ENCODE measurements at places on chromosomes 11 and 22.

DNA sequence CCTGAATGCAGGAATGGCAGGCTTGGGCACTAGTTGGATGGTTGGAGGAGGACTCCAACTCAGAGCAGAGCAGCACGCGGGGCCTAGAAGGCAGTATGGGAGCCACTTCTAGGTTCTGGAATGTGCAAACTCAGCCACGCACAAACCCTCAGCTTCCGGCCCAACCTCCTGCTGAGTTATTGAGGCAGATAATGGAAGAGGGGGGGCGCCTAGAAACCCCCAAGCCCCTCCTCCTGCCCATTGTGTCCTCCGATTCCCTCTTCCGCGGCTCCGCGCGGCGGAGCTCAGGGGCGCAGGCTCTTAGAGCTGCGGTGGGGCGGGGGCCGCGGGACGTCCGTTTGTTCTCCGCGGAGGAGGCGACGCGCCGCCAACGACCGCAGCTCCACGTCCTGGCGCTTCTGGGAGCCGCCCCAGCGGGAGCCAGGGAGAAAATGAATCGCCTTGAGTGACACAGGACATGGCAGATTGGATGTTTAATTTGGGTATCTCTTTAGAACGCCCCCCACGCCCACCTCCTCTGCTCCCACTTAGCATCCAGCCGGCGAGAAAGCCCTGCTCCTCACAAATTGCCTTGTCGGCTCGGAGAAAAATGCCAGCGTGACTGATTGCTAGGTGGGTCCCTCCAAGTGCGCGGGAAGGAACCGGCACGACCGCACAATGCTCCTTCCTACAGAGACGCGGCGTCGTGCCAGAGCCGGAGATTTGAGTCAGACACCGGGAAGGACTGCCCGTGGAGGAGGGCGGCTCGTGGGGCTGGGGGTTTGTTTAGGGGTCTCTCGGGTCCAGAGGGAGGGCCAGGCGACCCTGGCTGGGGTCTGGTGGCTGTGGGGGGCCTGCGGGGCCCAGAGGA is 144.6 kb downstream of the NECTIN1 start:
- peak; percentile 66 for DNase-seq

- DNase-seq, result peak; percentile 74
These were observed 819 bp upstream of the KCNQ1OT1 start for GRCh38 chr11:2700415-2701211.

DNA sequence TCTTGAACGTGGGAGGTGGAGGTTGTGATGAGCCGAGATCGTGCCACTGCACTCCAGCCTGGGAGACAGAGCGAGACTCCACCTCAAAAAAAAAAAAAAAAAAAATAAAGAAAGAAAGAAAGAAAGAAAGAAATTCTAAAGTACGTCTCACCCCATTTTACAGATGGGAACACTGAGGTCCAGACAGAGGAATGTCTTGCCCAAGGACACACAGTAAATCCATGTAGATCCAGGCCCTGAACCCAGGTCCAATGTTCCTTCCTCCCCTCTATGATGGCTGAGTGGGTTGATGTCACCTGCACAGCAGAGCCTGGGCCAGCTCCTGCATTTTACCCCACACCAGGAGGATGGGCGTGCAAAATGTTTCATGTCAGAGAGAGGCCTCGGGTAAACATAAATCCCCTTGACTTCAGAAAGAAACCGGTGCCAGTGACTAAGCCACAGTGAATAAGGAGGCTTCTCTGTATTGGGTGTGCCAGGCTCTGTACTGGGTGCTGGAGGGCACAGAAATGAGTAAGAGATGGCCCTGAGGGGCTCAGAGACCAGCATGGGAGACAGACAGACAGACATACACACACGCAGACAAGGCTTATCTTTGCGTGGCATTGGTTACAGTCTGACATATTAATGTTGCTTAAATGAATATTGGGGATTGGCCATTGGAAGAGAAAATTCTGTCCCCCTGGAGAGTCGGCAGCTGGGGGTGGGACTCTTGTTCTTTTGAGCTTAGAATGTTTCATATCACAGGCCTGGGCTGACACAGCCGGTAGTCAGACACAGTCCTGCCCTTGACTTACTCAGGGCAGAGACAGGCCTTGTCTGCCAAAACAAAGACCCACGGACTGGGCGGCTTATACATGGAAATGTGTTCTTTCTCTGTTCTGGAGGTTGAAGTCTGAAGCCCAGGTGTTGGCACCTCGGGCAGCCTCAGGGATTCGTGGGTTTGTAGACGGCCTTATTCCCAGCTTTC is 105.4 kb downstream of the MIAT start:
- no peak for DNase-seq

DNA sequence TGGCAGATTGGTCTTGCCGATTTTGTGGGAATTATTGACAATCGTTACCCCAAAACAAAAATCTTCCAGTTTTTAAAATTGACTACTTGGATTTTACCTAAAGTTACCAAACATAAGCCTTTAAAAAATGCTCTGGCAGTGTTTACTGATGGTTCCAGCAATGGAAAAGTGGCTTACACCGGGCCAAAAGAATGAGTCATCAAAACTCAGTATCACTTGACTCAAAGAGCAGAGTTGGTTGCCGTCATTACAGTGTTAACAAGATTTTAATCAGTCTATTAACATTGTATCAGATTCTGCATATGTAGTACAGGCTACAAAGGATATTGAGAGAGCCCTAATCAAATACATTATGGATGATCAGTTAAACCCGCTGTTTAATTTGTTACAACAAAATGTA is 37.2 kb downstream of the IGLL1 start:
- no peak for DNase-seq

- no peak for DNase-seq
These were observed 76.4 kb upstream of the PPARA start for GRCh38 chr22:46073683-46074504.

GRCh38 chr11:94857337-94857736 is 89.2 kb downstream of the AMOTL1 start:
- DNase-seq, result no peak

DNA sequence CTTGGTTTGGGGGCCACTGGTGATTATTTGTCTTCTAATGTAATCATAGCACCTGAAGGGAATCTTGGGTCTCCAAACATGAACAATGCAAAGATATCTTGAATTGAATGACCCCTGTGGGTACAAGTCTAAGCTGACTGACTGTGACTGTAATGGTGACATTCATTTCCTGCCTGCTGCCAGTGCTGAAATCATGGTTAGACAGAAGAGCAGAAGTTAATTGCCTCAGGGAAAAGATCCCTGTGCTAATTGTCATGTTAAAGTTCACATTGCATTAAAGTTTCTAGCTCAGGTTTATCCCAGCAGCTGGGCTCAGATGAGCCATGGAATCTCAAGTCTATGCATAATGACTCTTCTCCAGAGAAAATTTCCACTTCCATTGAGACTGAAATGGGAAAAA is 772.0 kb downstream of the ETS1 start:
- no peak for DNase-seq

DNA sequence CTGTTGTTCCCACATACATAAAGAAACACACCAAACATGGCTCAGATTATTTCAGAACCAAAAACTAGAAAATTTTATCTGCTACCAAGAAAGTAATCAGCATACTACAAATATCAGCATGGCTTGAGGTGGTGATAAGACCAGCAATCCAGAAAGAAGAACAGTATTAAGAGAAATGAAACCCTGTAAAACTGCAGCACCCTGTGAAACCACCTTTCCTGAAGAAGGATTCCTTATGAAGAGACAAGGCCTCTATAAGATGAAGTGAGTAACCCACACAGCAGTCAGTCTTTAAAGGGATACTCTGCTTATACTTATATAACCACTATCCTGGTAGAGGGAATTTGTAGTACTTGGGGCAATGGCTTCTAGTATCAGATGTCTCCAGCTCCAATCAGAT is 49.9 kb downstream of the RSF1 start:
- DNase-seq, result no peak

GRCh38 chr22:45515676-45516075 is 13.0 kb downstream of the FBLN1 start:
- DNase-seq, result no peak

DNA sequence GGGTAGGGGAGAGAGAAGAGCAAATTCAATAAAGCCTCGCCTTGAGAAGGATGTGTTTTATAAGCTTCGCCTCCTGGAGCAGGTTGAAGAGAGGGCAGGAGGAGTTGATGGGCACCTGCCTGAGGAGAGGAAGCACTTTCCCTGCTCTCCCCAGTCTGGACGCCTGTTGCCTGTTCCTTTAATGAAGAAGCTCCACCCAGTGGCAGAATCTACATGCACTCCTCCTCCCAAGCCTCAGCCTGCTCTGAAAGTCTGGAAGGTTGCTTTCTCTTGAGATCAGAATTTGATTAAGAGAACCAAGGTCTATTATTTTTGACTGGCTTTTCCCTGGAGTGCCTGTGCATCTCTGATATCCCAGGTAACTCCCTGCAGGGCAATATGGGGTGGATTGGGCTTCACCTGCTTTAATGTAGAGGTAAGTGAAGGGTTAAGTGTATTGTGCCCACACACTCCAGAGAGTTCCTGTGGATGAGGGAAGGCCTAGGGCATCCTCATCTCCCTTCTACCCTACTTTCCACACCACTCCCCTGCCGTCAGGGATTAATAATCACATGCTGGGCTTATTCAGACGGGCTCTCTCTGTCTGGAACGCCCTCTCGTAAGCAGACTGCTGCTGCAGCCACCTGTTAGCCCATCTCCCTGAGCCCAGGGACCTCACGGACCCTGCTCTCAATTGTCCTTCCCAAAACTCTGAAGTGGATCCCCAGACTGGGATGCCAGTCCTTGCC is 22.3 kb downstream of the NTM start:
- DNase-seq, result no peak

- no peak for DNase-seq
These were observed 56.1 kb downstream of the PTPRJ start for GRCh38 chr11:48036466-48036865.

- no peak for DNase-seq
These were observed 338.7 kb downstream of the GUCY1A2 start for GRCh38 chr11:106679581-106679980.

DNA sequence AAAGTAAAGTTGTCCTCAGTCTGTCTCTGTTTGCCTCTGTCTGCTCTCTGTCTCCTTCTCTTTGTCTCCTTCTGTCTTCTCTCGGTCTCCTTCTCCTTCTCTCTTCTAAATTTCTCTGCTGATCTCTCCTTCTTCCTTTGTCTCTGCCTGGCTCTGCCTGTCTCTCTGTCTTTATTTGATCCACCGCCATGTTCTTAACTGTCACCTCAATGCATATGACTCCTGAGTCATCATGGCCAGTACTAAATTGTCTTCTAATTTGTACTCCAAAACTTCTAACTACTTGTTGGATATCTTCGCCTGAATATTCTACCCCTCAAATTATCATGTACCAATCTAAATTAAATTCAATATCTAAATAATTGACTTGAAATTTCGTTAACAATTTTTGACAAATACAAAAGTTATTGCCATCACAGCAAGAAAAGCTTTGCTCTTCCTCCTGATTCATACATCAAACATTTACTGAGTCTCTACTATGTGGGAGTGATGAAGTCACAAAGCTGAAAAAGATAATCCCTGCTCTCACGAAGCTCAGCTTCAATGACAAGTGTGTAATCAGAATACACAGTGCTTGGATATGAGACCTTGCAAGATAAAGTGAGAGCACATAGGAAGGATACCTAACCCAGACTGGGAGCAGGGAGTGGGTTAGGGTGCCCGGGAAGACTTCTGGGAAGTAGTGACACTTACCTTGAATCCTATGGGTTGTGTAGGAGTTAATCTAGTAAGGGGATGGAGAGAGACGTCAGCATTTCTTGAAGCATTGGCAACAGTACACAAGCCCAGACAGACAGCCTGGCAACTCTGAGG is 193.0 kb downstream of the MAML2 start:
- no peak for DNase-seq

Measured in right forelimb (tissue), 1 donor.